Breast epithelium (tissue), 4 donors: ENCODE measurements at places on chromosomes 4 and X. TPM values are rescaled to one million over a fixed set of nuclear protein-coding genes. Genes with fewer than 3 reads are reported as not detected.
A peak's percentile ranks its signal among the peaks of the same experiment; 100 is the strongest.

- H3K4me1 ChIP-seq = no peaks in the 10 kb centered on the region
- no peaks in the 10 kb centered on the region for H3K36me3 ChIP-seq
- no peak for DNase-seq
- H3K27ac ChIP-seq = peak overlapping the region; percentile 93
These were observed 13.0 kb upstream of the TMEM156 start for GRCh38 chr4:39044956-39045826.

DNA sequence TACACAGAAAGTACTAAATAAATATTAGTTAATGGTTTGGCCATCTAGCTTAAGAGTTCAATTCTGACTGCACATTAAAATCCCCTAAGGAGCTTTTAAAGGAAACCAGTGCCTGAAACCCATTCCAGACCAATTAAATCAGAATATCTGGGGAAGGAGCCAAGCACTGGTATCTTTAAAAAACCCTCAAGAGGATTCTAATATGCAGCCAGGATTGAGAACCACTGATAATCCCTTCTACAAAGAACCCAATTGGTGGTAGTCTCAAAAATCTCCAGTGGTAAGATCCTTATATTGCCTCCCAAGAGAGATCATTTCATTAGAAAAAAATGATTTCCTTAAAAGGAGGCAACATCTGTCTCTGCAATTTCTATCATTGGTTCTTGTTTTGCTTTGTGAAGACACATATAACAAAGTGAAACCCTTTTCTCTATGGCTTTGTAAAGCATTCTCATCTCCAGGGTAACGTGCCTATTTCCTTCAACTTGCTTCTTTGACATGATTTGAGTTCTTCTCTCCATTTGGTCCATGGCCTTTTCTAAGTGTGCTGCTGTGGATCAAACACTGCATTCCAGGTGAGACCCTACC lies 3.5 kb downstream of the GPR34 start:
- H3K4me3 ChIP-seq = no peak overlapping the region
- H3K36me3 ChIP-seq = no peaks in the 10 kb centered on the region
- H3K27me3 ChIP-seq = no peaks in the 10 kb centered on the region
- DNase-seq = no peak
- no peak overlapping the region for H3K27ac ChIP-seq

DNA sequence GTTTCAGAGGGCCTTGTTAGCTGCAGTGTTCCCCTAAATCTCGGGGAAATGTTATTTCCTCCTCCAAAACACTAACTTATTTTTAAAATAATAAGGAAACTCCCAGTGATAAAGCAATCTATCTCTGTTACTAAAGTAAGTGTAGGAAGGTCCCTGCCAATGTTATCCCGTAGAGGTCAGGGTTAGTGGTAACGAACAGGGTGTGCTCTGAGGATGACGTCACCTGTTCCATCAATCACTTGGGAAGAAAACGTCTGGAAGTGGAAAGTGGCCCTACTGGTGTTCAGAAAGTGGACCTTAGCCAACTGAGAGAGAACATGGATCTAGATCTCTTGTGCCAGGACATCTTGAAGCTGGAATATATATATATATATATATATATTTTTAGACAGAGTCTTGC lies 249.5 kb downstream of the BCOR start:
- H3K27ac ChIP-seq = no peak overlapping the region
- no peak overlapping the region for H3K4me3 ChIP-seq
- no peaks in the 10 kb centered on the region for H3K27me3 ChIP-seq
- DNase-seq = no peak
- no peaks in the 10 kb centered on the region for H3K4me1 ChIP-seq

- DNase-seq = no peak
- H3K27me3 ChIP-seq = no peaks in the 10 kb centered on the region
- H3K4me1 ChIP-seq = no peaks in the 10 kb centered on the region
- H3K36me3 ChIP-seq = no peaks in the 10 kb centered on the region
These were observed 36.3 kb downstream of the DTHD1 start for GRCh38 chr4:36317721-36318120.

GRCh38 chrX:13000301-13000811 lies 25.4 kb downstream of the TMSB4X start:
- no peak for DNase-seq
- H3K27me3 ChIP-seq = no peaks in the 10 kb centered on the region
- H3K4me1 ChIP-seq = no peaks in the 10 kb centered on the region
- no peak overlapping the region for H3K27ac ChIP-seq
- H3K4me3 ChIP-seq = peak overlapping the region; percentile 3

The RNF212 gene
- total RNA-seq = 5.1 TPM

GRCh38 chr4:150579551-150580234 lies 2.3 kb upstream of the MAB21L2 start:
- H3K36me3 ChIP-seq = no peaks in the 10 kb centered on the region
- no peak for DNase-seq
- H3K4me1 ChIP-seq = no peaks in the 10 kb centered on the region
- no peaks in the 10 kb centered on the region for H3K27me3 ChIP-seq
- H3K27ac ChIP-seq = no peak overlapping the region
- H3K4me3 ChIP-seq = peak overlapping the region; percentile 18

The ETFDH gene
- 39.7 TPM for total RNA-seq

The PDCL2 gene
- not detected for total RNA-seq

DNA sequence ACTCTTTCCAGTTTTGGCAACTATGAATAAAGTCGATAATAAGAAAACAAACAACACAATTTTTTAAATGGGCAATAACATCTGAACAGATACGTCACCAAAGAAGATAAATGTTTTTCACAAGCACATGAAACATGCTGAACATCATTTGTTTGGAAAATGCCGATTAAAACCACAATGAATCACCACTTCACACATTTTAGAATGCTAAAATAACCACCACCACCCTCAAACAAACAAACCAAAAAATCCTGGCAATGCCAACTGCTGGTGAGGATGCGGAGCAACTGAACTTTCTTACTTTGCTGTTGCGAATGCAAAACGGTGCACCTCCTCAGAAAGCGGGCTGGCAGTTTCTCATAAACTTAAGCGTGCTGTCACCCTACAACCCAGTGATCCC lies 115.9 kb downstream of the NSUN7 start:
- no peaks in the 10 kb centered on the region for H3K36me3 ChIP-seq
- H3K27me3 ChIP-seq = no peaks in the 10 kb centered on the region
- no peak for DNase-seq
- H3K4me1 ChIP-seq = no peaks in the 10 kb centered on the region
- H3K27ac ChIP-seq = no peak overlapping the region

DNA sequence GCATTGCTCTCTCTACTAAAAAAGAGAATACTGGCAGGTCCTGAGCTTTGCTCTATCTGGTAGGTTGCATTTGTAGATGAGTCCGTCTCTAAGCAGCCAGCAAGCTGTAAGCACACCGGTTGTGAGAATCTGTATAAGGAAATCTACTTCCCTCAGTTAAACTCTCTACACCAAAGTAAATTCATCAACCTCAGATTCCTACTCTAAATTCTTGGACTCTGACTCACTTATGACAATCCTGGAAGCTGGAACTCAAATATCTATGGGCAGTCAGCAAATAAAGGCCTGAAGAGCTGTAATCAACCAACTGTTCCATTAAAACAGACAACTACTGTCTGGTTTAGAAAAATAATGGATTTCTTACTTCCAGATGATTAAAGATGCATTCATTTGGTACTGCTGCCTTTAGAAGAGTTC lies 37.9 kb downstream of the FAT1 start:
- no peaks in the 10 kb centered on the region for H3K27me3 ChIP-seq
- no peak overlapping the region for H3K4me3 ChIP-seq
- DNase-seq = no peak
- no peaks in the 10 kb centered on the region for H3K36me3 ChIP-seq
- peak overlapping the region; percentile 45 for H3K27ac ChIP-seq
- peaks cover 11% of the 10 kb centered on the region for H3K4me1 ChIP-seq

DNA sequence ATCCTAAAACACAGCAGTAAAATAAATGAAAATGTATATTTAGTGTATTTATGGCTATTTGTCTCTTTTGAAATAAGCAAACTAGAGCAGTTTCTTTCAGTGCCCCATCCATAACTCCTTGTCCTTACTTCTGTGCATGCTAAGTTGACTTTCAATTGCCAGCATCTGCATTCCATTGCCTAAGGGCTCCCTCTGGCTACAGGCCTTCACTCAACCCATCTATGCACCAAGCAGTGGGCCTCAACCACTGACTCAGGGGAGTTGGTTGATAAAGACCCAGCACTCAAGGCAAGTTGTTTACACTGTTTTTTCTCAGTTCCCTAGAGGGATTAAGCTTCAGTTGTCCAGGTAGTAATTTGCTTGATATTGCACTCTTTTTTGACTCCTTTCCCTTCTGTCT lies 265.7 kb downstream of the IQCM start:
- no peak overlapping the region for H3K27ac ChIP-seq
- no peak for DNase-seq
- H3K36me3 ChIP-seq = no peaks in the 10 kb centered on the region
- no peaks in the 10 kb centered on the region for H3K27me3 ChIP-seq

DNA sequence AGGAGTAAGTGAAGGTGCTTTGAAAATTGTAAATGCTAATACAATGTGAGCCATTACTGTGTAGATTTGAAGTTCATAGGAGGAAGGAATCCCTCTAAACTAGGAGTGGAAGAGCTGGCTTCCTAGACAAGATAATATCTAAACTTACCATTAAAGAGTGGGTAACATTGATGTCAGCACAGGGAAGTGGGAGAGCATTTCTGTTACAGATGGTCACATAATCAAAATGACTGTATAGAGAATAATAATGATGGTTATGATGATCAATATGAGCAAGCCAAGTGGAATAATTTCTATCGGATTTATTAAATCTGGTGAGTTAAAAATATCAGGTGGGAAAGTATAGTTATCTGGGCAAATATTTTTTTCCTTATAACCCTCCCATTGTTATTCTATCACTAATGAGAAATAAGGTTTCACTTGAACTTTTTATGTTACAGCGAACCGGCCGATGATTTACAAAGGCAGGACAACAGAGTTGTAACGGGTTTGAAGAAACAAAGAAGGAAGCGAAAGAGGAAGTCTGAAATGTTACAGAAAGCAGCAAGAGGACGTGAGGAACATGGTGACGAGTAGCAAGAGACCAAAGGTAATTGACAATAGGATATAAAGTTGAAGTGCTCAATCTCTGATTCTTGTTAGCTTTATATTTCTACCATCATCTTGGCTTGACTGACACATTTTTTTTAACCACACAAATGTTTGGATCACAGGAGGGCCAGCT lies 43.5 kb downstream of the FMR1NB start:
- no peak overlapping the region for H3K4me3 ChIP-seq
- H3K27ac ChIP-seq = no peak overlapping the region
- no peaks in the 10 kb centered on the region for H3K36me3 ChIP-seq
- no peaks in the 10 kb centered on the region for H3K27me3 ChIP-seq
- no peak for DNase-seq

DNA sequence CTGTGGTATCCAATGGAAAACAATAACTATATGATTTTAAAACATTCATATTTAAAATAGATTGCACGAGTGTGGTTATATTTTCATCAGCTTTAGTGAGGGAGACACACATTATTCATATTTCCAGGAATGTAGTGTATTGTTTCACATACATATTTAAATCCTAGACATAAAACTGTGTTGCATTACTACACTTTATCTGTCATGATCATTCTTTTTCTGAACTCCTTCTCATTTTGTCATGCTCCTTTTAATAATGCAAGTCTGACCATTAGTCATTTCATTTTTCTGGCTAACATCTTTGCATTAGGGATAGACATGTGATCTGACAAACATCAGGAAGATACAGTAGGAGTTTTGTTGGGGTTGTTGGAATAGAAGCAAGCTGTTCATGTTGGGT lies 1382.7 kb downstream of the PCDH7 start:
- H3K27ac ChIP-seq = no peak overlapping the region
- no peaks in the 10 kb centered on the region for H3K27me3 ChIP-seq
- H3K4me1 ChIP-seq = no peaks in the 10 kb centered on the region
- H3K36me3 ChIP-seq = peaks cover 4% of the 10 kb centered on the region

DNA sequence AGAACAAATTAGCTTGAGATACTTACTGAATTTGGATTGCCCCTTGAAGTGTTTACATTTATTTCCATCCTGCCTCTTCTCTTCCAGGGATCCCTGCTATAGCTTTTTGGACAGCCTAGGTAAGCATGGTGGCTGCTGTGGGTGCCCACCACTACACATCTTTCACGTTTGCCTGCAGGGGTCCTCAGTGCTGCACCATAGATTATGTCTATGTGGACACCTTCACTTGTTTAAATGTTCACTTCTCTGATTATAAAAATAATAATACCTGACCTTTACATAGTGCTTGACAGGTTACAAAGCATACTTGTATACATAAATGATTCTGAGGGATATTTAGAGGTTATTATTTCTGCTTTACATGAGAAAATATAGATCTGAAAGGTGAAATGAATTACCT lies 67.9 kb upstream of the SLC4A4 start:
- DNase-seq = no peak
- H3K4me1 ChIP-seq = no peaks in the 10 kb centered on the region
- H3K4me3 ChIP-seq = no peak overlapping the region

GRCh38 chr4:70559211-70559830 lies 32.7 kb upstream of the AMBN start:
- H3K36me3 ChIP-seq = no peaks in the 10 kb centered on the region
- H3K4me3 ChIP-seq = no peak overlapping the region
- no peak overlapping the region for H3K27ac ChIP-seq

The INPP4B gene
- total RNA-seq = 93.4 TPM

GRCh38 chrX:103417933-103418332 lies 41.6 kb downstream of the BEX3 start:
- H3K27me3 ChIP-seq = peaks cover 31% of the 10 kb centered on the region
- no peaks in the 10 kb centered on the region for H3K36me3 ChIP-seq
- H3K4me1 ChIP-seq = no peaks in the 10 kb centered on the region

DNA sequence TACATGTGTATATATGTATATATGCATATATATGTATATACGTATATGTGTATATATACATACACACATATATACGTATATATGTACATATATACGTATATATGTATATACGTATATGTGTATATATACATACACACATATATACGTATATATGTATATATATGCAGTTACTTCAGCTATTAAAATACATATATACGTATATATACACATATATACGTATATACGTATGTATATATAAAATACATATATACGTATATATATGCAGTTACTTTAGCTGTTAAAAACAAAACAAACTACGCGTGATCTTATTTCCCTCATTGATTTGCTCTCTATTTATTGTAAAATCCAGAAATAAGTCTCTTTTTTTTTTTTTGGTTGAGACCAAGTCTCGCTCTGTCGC lies 13.9 kb downstream of the TXK start:
- H3K4me1 ChIP-seq = no peaks in the 10 kb centered on the region
- H3K4me3 ChIP-seq = no peak overlapping the region
- H3K36me3 ChIP-seq = no peaks in the 10 kb centered on the region
- no peaks in the 10 kb centered on the region for H3K27me3 ChIP-seq

The NKX6-1 gene
- total RNA-seq = 0.33 TPM
